Activated naive CD4-positive, alpha-beta T cell treated with anti-CD3 and anti-CD28 coated beads, Interleukin-2, amount 50 U/mL, for 16 hours (primary cell): ENCODE measurements at places on chromosomes 7 and 10.

DNA sequence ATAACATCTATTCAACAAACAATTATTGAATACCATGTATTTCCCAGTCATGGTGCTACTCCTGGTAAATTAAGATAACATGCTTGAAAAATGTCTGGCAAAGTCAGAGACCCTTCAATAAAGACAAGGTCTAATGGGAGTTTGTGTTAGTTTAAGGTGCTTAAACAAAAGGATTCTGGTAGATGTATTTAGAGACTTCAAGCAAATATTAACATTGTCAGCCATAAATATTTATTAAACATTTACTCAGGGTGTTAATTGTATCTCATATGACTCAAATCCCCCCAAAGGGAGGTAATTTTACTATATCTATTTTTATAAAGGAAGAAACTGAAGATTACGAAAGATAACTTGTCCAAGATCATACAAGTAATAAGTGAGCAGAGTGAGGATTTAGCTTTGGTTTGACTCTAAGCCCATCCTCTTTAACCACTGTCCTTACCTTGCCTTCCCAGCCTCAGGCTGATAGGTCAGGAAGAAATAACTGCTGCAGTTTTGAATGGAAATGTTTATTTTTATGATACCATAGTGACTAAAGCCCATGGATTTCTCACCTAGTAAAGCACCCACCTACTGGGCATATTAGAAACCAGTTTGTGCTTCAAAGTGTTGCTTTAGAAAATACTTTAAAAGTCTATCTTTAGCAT lies 215.4 kb downstream of the COBL start:
- no peak for DNase-seq

DNA sequence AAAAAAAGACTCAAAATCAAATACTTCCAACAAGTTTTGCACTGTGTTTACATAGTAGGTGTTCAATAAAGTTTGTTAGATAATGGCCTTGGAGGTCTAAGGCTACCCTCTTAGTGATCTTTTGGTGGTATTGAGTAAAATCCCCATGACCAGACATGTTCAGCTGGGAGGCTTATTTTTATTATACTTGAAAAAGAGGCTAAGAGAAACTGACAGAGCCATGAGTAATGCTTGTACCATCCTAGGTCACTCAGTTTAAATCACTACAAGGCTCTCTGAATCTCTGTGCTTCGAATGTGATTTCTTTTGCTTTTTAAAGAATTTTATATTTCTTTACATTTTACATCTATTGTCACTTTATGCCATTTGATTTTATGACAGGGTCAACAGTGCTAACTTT lies 90.5 kb downstream of the TWIST1 start:
- DNase-seq = no peak

DNA sequence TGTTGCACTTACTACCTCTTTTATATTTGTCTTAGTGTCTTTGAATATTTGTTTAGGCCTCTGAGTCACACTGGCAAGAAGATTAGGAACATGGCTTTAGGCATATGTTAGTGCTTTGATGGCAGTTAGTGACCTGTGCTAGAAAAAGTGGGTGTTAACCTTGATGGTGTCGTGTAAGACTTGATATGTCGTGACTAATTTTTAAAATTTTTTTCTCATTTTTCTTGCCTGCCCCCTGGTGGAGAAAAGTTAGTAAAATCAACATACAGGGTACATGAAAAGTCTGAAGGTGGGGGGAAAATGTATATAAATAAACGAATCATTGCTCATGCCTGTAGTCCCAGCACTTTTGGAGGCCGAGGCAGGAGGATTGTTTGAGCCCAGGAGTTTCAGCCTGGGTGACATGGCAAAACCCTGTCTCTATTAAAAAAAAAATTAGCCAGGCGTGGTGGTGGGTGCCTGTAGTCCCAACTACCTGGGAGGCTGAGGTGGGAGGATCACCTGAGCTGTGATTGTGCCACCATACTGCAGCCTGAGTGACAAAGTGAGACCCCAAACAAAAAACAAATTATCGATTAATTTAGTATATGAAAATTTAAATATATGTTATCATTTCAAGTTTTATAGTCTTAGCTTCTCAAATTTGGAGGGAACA lies 44.6 kb downstream of the TAX1BP1 start:
- DNase-seq = peak; percentile 14

GRCh38 chr7:46189255-46189790 lies 268.3 kb upstream of the IGFBP3 start:
- no peak for DNase-seq

DNA sequence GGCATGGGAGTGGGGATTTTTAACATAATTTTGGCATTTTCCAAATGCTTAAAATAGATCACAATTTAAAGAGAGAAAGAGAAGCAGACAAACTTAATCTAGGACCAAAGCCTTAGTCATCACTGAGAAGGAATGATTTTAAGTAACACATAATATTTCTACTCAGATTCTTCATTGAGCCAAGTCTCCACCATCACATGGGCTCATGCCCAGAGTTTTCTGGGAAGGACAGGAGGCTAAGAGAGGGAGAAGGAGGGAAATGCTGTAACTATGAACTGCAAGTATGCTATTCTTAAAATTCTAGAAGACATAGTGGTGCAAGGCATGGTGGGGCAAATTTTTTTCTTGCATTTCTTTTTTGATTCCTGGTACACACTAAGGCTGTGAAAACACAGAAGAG lies 23.8 kb upstream of the UBE2D1 start:
- DNase-seq = no peak

DNA sequence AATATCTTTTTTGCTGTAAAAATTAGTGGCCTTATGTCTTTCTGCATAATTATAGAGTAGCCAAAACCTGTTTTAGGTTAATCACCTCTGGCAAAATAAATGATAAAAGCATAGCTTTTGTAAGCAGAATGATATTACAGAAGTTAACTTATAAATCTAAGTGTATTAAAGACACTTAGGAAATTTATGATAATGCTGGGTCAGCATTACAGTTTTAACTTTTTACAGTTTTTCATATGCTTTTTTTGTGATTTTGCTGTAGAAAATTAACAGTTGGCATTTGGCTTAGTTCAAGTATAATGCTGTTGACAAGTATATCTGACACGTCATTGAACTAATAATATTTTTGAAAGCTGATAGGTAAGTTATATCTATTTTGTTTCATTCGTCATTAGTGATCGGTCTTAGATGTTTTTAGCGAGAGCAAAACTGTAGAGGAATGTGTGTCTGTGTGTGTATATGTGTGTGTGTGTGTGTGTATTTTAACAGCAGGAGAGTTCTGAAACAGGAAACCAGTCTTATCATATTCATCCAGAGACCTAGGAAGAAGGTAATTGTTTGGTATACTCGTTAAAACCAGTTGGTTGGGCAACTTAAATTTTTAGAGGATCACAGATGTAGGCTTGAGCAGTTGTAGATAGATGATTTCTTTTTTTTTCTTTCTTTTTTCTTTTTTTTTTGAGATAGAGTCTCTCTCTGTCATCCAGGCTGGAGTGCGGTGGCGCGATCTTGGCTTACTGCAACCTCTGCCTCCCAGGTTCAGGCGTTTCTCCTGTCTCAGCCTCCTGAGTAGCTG lies 15.4 kb downstream of the PTEN start:
- DNase-seq = no peak

- no peak for DNase-seq
Observed at GRCh38 chr10:66627156-66627555, 298.7 kb upstream of the LRRTM3 start.

- no peak for DNase-seq
Observed at GRCh38 chr10:83555264-83555663, 584.0 kb upstream of the GHITM start.

GRCh38 chr7:102305414-102306268 lies 19.0 kb downstream of the SH2B2 start:
- no peak for DNase-seq

GRCh38 chr7:8261711-8262695 lies at the start of gene ICA1:
Gene ICA1 (minus strand): TSS chr7:8262167. CDS start chr7:8235926, 26,241 bp downstream.
- DNase-seq = peak; percentile 15

- no peak for DNase-seq
Observed at GRCh38 chr7:41747961-41748360, 45.1 kb upstream of the INHBA start.

- DNase-seq = no peak
Observed at GRCh38 chr7:40656349-40656748, 521.5 kb downstream of the SUGCT start.

DNA sequence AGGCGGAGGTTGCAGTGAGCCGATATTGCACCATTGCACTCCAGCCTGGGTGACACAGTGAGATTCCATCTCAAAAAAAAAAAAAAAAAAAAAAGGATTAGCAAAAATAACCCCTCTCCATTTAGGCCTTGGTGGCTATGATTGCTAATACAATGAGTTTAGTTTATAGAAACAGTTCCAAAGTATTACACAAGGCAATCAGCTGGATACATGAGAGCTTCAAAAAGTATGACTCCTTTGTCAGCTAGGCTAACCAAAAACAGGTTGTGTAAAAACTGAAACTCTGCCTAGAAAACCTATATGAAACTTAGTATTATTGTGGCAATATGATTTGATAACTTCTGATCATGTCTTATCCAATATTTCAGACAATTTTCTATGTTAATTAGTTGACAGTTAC lies 57.2 kb downstream of the SUGCT start:
- no peak for DNase-seq

GRCh38 chr10:21742740-21743412 lies 208.8 kb downstream of the MLLT10 start:
- no peak for DNase-seq

DNA sequence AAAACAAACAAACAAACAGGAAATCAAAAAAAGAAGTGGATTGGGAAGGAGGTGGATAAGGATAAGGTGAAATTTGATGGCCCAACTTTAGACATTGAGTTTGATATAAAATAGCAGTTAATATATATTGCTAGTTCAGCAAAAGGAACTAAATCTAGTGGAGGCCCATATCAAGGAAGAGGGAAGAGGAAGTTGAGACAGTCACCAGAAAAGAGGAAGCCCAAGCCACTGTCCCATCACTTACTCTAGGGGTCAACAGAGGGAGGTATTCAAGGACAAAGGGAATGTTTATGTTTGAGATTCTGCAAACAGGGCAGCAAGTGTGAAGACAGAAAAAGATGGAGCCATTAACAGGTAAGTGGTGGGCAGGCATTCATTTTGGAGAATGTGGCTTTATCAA lies 3.7 kb downstream of the LAMTOR4 start:
- DNase-seq = no peak

DNA sequence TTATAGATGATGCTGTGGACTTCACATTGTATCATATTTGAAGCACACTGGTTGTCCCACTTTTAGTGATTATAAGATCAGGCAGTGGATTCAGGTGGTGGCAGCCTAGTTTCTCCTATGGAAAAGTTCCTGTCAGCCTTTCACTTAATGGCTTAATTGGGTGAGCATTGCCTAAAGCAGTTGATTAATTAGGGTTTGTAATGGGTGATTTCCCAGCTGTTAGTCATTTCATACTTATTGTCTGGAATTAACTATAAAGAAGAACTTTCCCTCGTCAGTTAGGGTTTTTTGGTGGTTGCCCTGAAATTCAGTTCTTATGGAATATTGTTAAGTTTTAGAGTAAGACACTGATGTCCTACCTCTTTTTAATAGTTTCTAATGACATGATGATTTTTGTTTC lies 78.8 kb downstream of the SLC25A40 start:
- DNase-seq = no peak

DNA sequence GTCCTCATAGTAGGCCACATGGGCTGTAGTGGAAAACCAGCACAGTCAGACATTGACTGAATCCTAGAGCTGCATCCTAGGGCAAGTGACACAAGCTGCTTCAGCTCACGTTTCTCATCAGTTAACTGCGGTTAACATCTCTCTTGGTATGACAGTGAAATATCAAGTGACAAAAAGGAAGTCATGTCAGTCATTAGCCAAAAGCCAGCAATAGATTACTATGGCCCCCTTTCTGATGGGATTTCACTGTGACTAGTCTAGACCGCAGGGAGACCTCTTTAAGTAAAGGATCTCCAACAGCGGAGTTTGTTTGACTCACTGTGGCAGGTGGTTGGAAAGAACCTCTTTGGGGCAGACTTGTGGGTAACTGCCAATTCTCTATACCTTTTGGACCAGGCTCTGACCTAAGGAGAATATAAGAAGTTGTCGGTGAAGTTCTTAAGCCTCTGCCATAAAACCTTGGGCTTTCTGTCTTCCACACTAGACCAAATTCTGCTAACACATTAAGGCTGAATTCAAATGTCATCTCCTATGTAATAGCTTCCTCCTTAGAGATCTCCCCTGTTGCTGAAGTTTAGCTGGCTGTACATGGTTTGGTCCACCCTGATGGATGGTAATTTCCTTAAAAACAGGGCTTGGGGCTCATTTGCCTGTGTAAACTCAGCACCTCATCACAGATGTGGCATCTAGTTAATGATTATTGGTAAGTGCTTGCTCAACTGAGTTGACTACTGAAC lies 115.3 kb downstream of the SGMS1 start:
- no peak for DNase-seq

DNA sequence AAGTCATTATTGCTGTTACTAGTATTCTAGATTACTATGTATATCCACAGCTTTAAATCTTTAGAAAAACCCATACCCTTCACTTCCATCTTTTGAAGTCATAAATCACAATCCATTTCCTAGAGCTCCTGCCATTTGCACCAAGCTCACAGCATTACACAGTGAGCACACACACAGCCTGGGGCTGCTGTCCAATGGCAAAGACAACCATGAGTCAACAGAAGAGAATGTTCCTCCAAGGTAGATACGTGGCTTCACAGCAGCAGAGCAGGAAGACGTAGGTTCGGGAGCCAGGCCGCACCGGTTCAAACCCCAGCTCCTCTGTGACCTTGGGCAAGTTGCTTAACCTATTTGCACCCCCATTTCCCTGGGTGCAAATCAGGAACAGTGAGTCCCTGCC lies 234.6 kb downstream of the DIP2C start:
- DNase-seq = no peak

- DNase-seq = no peak
Observed at GRCh38 chr10:102970562-102971340, 52.7 kb downstream of the CNNM2 start.

DNA sequence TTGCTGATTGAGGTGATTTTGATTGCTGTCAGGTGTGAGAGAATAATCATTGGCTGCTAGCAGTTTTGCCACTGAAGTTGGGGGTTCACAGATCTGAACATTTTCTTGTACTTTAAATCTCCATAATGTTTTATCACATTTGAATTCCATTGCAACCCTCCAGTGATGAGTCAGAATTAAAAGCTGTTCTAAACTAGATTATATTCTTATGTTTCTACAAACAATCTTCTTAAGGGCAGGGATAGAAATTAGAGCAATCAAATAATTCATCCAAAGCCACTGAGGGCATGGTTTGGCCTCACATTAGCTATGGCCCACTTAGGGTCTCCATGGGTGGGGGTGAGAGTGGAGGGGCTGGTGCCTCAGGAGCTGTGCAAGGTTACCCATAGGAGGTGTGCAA lies 53.0 kb upstream of the RPA3 start:
- no peak for DNase-seq

DNA sequence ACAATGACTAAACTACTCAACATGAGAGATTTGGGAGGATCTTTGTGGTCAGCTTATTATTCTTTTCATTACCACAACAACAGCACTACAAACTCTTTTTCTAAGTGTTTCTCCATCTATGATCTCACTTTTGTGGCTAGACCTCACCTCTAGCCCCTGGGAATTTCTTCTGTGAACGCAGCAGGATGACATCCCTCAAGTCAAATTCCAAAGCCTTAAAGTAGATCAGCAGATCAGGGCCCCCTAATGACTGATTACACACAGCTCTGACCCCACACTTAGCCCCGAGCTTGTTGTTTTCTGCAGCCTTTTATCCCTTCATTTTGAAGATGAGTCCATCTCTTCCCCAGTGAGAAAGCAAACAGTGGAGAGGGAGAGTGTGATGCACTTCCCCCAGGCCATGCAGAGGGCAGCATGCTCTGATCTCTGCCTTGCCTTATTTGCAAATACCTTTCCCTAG lies 27.3 kb downstream of the TFAM start:
- no peak for DNase-seq
